Large intestine (tissue), 12 donors: ENCODE measurements at places on chromosomes 4 and X.
A peak's percentile ranks its signal among the peaks of the same experiment; 100 is the strongest.

DNA sequence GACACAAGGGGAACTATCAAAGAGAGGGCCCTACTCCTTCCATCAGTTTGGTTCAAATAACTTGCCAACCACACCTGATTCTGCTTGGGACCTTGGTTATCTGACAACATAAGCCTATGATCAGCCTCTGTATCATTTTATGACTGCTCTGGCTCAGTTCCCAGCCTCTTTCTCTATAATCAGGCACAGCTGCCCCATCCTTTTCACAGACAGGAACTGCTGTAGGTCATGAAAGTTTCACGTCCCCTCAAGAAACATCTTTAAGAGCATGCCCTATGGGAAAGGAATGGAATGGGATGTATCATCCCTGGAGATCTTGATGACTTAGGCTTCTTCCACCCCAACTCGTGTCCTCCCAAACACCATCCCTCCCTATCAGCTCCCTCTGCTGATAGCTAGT, 243.4 kb downstream of the AR start:
- no peak overlapping the region for H3K4me3 ChIP-seq
- H3K27ac ChIP-seq, result no peak overlapping the region

DNA sequence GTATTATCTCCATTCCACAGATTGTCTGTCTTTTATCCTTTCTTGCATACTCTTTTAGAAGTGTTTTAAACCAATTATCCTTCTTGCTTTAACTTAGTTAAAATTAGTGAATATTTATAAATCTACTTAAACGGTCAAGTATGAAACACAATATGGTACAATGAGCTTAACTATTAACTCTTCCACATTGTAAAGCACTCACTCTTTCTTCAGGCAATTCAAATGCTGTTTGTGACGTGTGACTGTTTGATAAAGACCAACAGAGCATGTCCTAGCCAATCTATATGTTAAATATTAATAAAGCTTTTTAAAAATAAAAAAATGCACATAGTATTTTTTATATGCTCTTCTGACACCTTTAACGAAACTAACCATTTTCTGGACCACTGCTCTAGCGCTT, 192.7 kb downstream of the ARAP2 start:
- H3K36me3 ChIP-seq, result no peaks in the 10 kb centered on the region
- no peak overlapping the region for H3K4me3 ChIP-seq
- H3K4me1 ChIP-seq, result no peaks in the 10 kb centered on the region
- no peaks in the 10 kb centered on the region for H3K27me3 ChIP-seq
- DNase-seq, result no peak

DNA sequence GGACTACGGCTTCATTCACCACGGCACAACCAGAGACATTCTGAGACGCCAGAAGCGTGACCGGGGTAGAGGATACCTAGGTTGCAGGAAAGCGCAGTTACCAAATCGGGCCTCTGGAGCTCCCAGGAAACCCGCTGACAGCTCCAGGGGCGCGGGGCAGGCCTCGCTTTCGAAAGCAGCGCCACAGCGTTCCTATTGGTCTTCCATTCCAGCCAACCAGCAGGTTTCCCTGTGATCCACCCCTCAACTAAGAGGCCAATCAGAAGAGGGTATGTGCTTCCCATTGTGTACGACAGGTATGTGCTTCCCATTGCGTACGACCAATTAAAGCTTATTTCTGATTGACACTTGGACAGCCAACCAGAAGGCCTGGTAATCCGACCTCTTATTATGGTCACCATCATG, 14.9 kb downstream of the SNX12 start:
- no peak overlapping the region for H3K27ac ChIP-seq
- no peaks in the 10 kb centered on the region for H3K27me3 ChIP-seq
- peaks cover under 1% of the 10 kb centered on the region for H3K36me3 ChIP-seq
- DNase-seq, result peak; percentile 36
- H3K4me3 ChIP-seq, result peak overlapping the region; percentile 28

- peak; percentile 60 for DNase-seq
- H3K36me3 ChIP-seq, result no peaks in the 10 kb centered on the region
- H3K4me1 ChIP-seq, result peaks cover 7% of the 10 kb centered on the region
- peak overlapping the region; percentile 60 for H3K27ac ChIP-seq
- peak overlapping the region; percentile 63 for H3K4me3 ChIP-seq
These were observed 1.3 kb downstream of the FAM149A start for GRCh38 chr4:186105647-186106321.

- no peak overlapping the region for H3K4me3 ChIP-seq
- DNase-seq, result no peak
- no peaks in the 10 kb centered on the region for H3K36me3 ChIP-seq
- H3K27ac ChIP-seq, result no peak overlapping the region
These were observed 61.3 kb downstream of the UBE2NL start for GRCh38 chrX:143945171-143945570.

DNA sequence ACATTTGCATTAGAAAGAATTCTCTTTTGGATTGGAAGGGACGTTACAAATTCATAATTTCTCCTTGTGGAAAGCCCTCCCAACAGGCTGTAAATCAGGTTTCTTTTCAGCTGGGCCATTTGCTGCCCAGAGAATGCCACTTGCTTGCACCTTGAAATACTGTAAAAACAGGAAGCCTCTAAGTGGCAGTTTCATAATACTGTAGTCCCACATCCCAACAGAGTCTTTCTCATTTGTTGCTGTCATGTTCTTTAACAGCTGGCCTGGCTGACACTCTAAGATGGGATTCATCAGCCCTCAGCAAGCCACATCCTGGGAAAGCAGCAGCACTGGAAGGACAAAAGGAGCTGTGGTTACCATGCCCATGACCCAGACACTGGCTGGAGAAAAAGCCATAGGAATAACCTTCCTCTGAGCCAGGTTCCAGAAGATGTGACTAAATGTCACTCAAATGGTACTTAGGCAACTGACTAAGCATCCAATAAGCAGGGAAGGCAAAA, 221.9 kb upstream of the MBNL3 start:
- no peak overlapping the region for H3K27ac ChIP-seq
- no peaks in the 10 kb centered on the region for H3K36me3 ChIP-seq
- no peak overlapping the region for H3K4me3 ChIP-seq
- DNase-seq, result no peak
- H3K27me3 ChIP-seq, result no peaks in the 10 kb centered on the region

DNA sequence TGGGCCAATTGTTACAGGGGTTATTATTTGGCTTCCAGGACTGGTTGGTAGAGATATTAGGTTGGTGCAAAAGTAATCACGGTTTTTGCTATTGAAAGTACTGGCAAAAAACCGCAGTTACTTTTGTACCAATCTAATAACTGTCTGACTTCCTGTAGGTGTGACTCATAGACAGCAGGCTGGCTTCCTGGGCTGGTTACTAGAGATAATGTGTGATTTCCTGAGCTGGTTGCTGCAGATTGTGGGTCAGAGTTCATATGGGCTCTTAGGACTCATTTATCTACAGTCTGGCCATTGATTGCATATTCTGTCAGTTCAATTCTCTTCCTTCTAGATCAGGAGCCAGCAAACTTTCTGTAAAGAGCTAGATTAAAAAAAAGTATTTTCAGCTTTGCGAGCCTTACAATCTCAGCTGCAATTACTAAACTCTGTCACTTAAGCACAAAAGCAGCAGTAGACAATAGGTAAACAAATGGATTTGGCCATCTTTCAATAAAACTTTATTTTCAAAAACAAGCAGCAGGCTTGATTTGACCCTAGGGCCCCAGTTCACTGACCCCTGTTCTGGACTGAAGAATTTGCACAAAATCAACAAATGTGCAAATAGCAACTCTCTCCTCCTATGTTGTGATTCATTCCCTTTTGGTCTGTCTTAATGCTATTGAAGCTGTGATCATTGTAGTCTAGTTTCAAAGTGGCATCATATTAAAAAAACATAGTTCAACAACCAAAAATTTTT, 50.8 kb upstream of the BOD1L1 start:
- no peaks in the 10 kb centered on the region for H3K27me3 ChIP-seq
- H3K36me3 ChIP-seq, result no peaks in the 10 kb centered on the region
- H3K27ac ChIP-seq, result no peak overlapping the region
- DNase-seq, result no peak

GRCh38 chrX:110145854-110146253, 142.9 kb downstream of the TMEM164 start:
- no peak overlapping the region for H3K4me3 ChIP-seq
- DNase-seq, result no peak
- no peaks in the 10 kb centered on the region for H3K27me3 ChIP-seq
- H3K36me3 ChIP-seq, result peaks cover 5% of the 10 kb centered on the region
- peaks cover 3% of the 10 kb centered on the region for H3K4me1 ChIP-seq

DNA sequence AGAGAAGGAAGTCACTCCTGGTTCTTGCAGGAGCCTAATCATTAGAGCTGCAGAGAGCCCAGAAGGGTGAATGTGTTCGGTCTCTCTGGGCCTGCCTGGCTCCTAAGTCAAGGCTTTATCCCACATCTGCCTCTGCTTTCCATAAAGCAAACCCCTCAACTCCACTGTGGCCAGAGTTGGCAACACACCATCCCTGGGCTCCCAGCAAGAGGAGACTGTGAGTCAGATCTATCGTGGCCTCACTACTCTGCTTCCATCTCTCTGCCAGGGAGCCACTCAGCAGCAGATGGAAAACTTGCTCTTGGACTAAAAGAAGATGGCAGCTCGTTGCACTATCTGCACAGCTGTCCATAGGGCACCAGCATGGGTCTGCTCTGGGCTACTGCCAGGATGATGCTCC, 348.2 kb downstream of the FBXW7 start:
- H3K36me3 ChIP-seq, result no peaks in the 10 kb centered on the region
- no peaks in the 10 kb centered on the region for H3K27me3 ChIP-seq
- no peak overlapping the region for H3K4me3 ChIP-seq
- no peak for DNase-seq

DNA sequence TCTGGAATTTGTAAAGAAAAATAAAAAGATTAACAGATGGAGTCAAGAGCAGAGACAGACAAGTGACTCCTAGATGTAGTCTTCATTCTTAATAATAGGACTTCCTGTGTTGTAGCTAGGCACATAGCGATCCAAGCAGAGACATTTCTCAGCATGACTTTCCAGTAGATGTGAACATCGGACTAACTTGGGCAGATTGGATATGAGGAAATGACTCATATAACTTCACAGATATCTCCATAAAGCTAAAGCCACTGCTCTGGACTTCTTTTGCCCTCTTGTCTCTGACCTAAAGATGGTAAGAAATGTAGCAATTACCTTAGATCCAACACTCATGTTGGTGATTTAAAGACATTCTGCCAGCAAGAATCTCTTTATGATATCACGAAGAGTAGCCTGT, 131.7 kb downstream of the EPHA5 start:
- no peaks in the 10 kb centered on the region for H3K27me3 ChIP-seq
- no peaks in the 10 kb centered on the region for H3K36me3 ChIP-seq
- H3K4me3 ChIP-seq, result no peak overlapping the region
- no peak overlapping the region for H3K27ac ChIP-seq
- DNase-seq, result no peak

DNA sequence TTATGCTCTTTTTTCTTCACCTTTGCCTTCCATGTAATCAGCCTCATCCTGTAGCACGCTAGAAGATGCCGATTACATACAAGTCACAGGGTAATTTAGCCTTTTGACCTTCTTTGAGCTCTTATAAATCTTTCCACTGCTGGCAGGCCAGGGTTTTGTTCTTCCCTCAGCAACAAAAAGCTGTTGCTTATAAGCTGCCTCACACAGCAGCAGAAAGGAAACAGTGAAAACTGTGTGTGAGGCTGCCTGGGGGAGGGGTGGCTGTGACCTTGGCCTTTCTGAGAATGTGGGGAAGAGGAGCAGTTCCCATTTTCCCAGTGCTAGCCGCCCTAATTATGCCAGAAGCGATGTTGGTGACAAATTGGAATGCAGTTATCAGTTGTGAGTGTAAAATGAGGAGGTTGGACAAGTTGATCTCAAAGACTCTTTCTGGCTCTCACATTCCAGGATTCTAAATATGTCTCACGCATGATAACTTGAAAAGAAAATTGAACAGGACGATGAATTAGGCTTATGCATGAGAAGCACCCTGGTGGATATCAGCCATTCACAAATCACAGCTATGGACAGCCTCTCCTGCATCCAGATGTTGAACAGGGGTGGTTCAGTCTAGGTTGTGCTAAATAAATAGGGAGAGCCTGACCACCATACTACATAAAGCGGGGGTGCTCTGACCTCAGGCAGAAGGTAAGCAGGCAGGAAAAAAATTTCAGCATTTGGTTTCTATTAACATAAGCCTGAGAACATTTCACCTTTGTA, 25.7 kb downstream of the SLITRK2 start:
- DNase-seq, result peak; percentile 26
- H3K27ac ChIP-seq, result peak overlapping the region; percentile 31
- H3K4me1 ChIP-seq, result peaks cover 8% of the 10 kb centered on the region
- H3K27me3 ChIP-seq, result no peaks in the 10 kb centered on the region
- H3K4me3 ChIP-seq, result no peak overlapping the region

DNA sequence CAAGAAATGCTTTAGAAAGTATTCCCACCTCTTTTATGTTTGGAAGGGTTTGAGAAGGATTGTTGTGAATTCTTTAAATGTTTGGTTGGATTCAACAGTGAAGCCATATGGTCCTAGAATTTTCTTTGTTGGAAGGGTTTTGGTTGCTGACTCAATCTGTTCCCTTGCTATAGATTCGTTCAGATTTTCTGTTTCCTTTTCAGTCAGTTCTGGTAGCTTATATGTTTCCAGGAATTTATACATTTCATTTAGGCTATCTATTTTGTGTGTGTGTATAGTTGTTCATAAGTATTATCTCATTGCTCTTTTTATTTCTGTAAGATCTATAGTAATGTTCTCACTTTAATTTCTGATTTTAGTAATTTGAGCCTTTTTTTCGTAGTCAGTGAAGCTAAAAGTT, 114.4 kb downstream of the MSN start:
- no peaks in the 10 kb centered on the region for H3K36me3 ChIP-seq
- no peak overlapping the region for H3K27ac ChIP-seq
- no peak for DNase-seq
- no peaks in the 10 kb centered on the region for H3K27me3 ChIP-seq
- H3K4me1 ChIP-seq, result no peaks in the 10 kb centered on the region

GRCh38 chr4:14880805-14881204, 121.5 kb upstream of the CPEB2 start:
- DNase-seq, result no peak
- no peaks in the 10 kb centered on the region for H3K27me3 ChIP-seq
- H3K36me3 ChIP-seq, result no peaks in the 10 kb centered on the region
- H3K4me3 ChIP-seq, result no peak overlapping the region

DNA sequence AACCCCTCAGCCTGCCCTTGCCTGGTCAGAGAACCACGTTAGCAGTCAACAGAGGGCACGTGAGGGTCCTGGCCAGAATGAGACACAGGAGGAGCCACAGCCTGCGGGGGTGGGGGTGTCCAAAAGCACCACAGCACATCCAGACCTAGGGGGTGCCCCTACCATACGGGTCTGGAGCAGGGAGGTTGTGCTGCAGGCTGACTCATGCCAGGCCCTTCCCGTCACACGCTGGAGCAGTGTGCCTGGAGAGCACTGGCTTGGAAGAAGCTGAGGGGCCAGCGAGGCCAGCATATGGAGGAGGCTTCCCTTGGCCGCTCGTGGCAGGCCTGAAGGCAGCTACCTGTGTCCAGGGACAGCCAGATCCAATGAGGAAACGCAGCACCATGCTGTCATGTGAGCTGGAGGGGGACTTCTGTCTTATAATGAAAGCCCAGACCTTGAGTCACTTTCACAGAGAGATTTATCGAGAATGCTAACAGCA, 1.5 kb upstream of the IRAK1 start:
- H3K27ac ChIP-seq, result no peak overlapping the region
- H3K27me3 ChIP-seq, result no peaks in the 10 kb centered on the region
- H3K4me3 ChIP-seq, result no peak overlapping the region
- peaks cover 18% of the 10 kb centered on the region for H3K36me3 ChIP-seq
- H3K4me1 ChIP-seq, result peaks cover 11% of the 10 kb centered on the region
